ENCODE measurements at places on chromosomes 2 and 18.

- DNase-seq: no peak
Measured at GRCh38 chr2:171813126-171813525, 80.9 kb downstream of the SLC25A12 start.

DNA sequence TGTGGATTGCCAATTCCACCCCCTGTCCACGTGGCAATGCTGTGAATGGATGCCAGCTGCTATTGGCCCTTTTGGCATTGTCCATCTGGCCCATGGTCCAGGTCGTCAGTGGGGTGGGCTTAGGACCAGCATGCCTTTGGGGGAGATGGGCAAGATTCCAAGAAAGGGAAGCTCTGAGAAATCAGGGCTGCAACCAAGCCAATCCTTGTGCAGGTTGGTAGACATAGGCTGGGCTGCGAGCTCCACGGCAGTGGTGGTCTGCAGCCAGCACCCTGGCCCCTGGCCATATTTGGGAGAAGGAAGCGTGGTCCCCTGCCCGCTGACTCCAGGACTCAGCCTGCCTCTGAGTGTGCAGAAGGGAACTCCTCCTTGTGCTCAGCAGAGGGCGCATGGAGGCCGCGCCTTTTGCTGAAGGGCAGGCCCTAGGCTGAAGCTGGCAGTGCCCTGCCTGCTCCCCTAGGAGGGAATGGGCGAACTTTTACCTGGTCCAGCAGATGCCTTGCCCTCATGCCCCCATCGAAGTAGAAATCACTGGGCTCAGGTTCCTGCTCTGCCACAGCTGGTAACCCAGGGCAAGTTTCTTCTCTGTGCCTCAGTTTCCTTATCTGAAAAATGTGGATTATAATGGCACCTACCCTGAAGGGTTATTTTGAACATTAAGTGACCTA is 5.4 kb downstream of the SPR start:
- no peak for DNase-seq

- no peak for DNase-seq
Measured at GRCh38 chr2:58336416-58336815, 95.3 kb upstream of the FANCL start.

DNA sequence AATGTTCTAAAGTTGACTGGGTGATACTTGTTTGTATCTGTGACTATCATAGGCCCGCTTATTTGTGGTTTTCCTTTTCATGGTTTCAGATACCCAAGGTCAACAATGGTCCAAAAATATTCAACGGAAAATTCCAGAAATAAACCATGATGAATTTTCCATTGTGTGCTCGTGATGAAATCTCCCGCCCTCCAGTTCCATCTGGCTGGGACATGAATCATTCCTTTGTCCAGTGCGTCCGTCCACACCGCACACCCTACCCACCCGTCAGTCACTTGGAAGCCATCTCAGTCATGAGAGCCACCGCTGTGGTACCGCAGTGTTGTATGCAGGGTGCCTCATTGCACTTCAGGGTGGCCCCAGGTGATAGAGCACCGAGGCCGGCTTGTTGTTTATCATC is 268.2 kb upstream of the PXDN start:
- no peak for DNase-seq

GRCh38 chr2:64914247-64914646 is 75.0 kb upstream of the SLC1A4 start:
- DNase-seq: no peak

DNA sequence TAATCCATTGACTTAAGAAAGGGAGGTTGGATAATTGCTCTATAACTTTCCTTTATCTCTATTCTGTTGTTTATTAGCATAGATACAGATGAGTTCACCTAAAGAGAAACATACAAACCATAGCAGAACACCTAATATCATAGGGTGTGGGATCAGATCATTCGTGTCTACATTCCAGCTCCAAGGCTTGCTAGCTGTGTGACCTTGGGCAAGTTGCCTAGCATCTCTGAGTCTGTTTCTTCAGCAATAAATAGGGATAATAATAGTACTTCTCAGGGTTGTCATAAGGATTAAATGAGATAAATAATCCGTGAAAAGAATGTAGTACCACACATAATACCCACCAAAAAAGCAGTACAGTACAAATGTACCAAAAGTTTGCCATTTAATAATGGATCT is 126.2 kb downstream of the PLB1 start:
- DNase-seq: no peak

- no peak for DNase-seq
Measured at GRCh38 chr2:82494739-82495138, 1964.3 kb downstream of the SUCLG1 start.

GRCh38 chr2:96320728-96321622 is 4.1 kb upstream of the ITPRIPL1 start:
- DNase-seq: no peak

DNA sequence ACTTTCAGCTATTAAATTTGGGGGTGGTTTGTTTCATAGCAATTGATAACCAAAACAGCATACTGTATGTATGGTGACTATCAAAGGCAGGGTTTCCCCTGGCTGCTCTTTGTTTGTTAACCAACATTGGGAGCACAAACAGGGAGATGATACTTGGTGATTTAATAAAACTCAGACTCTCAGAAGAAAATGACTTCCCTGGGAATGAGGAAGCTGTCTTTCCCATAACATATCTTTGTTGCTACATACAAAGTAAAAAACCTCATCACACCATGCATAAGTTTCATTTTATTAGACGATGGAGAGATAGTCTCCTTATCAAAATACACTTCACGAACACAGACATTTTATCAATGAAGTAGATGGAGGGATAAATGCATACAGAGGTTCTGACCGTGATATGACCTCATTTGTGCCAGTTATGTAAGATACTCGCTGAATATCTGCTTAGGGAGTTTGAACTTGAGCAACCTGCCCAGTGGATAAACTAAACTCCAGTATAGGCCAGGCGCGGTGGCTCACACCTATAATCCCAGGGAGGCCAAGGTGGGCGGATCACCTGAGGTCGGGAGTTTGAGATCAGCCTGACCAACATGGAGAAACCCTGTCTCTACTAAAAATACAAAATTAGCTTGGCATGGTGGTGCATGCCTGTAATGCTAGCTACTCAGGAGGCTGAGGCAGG is 3.8 kb upstream of the NFE2L2 start:
- DNase-seq: no peak

GRCh38 chr2:105140240-105140568 is 101.3 kb upstream of the GPR45 start:
- DNase-seq: no peak

DNA sequence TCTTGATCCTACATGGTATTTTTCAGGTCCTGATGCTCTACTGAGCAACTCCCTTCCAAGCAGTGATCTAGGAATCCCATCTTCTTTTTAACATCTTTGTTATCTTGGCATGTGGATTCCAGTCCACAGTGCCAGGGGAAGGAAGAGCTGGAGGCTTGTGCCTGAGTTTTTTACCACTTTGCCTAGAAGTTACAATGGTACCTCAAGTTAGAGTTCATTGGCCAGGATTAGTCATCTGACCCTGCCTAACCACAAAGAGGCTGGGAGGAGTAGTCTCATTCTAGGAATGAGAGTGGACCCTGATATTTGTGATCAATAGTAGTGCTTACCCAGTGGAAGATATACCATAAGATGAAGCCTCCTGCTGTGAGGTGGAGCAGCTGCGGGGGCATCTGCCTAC is 109.3 kb downstream of the ADCYAP1 start:
- DNase-seq: no peak

- no peak for DNase-seq
Measured at GRCh38 chr2:62641410-62641843, 64.1 kb upstream of the EHBP1 start.

DNA sequence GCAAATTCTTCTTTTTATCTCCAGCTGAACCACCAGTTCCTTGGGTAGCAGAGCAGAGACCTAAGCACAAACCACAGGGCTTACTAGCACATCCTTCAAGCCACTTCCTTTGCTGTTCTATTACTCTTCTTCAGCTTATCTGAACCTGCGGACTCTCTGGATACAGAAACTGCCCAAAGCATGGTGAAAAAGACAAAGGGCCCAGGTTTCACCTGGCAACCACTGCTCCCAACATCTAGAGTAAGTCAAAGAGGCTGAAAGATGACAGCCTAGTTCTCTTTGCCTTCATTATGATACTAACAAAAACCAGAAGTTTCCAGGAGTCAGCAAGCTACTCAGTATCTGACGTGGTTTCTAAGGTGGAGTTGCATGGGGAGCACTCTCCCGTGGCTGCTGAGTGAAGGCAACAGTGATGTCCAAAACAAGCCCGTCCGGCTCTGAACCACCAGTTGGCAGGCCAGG is 43.4 kb downstream of the KANSL3 start:
- no peak for DNase-seq

GRCh38 chr2:10036095-10036884 is 7.1 kb upstream of the KLF11 start:
- no peak for DNase-seq

GRCh38 chr2:124138076-124138475 is 113.0 kb downstream of the CNTNAP5 start:
- no peak for DNase-seq

DNA sequence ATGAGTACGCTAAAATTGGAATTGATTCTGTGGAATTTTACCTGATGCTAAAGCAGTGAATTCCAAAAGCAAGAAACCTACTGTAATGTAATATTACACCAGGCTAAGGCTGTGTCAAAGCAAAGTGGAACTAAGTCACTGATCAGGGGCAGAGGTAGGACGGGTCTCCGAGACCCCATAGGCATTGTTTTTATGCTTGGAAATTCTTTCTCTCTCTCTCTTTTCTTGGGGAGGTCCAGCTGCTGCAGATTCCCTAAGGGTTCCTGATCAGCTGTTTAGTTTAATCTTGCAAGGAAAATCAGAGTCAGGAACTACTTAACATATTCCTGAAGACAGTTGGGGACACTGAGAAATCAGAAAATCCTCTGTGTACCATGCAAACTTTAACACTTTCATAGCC is 220.2 kb downstream of the SRBD1 start:
- DNase-seq: no peak
